ENCODE measurements at places on chromosomes 1 and 21.
A peak's percentile ranks its signal among the peaks of the same experiment; 100 is the strongest.

DNA sequence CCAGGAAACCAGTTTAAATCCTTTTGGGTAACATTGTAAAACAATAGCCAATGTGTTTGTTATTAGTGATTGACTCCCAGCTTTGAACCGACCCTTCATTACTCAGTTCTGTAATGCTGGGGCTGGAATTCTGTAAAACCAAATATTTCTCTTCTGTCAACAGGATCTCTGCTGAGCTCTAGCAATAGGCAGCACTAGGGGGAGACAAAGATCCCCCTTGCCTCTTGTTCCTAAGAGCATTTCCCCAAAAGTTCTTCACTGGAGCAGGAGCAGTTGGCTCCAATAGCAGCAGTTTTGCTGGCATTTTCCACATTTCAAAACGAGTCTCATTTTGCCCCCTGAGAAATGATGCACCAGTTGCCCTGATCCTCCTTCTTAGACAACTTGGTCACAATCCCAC is 1671.1 kb downstream of the MRPL39 start:
- DNase-seq: no peak

- DNase-seq: no peak
Observed at GRCh38 chr1:168285971-168286927, 5.6 kb downstream of the TBX19 start.

GRCh38 chr1:186502087-186502486 is 41.2 kb upstream of the PDC start:
- no peak for DNase-seq

GRCh38 chr1:205545991-205546390 is 41.5 kb downstream of the CDK18 start:
- DNase-seq: no peak

GRCh38 chr1:219757890-219758289 is 145.0 kb upstream of the ZC3H11B start:
- DNase-seq: no peak

DNA sequence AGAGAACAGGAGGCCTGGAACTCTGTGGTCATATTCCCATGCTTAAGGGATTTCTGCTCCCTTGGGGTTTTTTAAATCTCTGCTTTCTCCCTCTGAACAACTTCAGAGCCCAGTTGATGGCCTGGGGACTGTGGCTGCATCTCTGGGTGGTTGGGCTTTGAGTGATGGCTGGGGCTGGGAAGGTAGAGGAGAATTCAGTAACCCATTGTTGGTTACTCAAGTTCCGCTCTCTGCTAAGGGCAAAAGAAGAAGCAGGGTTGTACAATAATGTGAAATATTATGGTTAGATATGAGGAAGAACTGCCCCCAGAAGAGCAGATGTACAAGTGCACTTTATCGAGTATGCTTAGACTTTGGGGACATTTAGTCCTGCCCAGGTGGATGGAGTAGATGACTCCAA is 72.1 kb upstream of the CNTN2 start:
- DNase-seq: no peak

GRCh38 chr1:243924588-243925349 is 74.7 kb upstream of the AKT3 start:
- no peak for DNase-seq

DNA sequence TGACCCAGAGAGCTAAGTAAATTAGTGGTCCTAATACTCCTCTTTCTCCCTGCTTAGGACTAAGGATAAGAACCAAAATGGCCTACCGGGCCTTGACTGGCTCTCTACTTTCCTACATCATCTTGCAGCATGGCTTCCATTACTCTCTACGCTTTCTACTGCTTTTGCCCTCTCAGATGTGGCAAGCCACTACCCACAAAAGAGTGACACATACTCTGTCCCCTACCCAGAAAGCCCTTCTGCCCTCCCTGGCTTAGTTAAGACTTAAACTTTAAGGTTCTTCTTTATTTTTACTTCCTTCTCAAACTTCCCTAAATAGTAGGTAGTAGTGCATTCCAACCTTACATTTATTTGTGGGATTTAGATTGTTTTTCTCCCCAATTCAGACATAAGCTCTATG is 228.1 kb downstream of the TPR start:
- no peak for DNase-seq

- DNase-seq: no peak
Observed at GRCh38 chr1:30198451-30198760, 525.0 kb downstream of the MATN1 start.

- DNase-seq: peak; percentile 15
Observed at GRCh38 chr1:6554907-6555778, at the start of gene TAS1R1. Gene TAS1R1 (plus strand): TSS chr1:6555307. CDS start chr1:6555374, 67 bp downstream.

- no peak for DNase-seq
Observed at GRCh38 chr1:207397525-207397926, 56.6 kb upstream of the CR2 start.
